ENCODE measurements at places on chromosomes 2 and 18. TPM values are rescaled to one million over a fixed set of nuclear protein-coding genes. Genes with fewer than 3 reads are reported as not detected.

Gene MROH2A
- under 0.01 TPM for total RNA-seq

Gene DPP10
- total RNA-seq, result 97.8 TPM

Gene SERPINB10
- 0.46 TPM for total RNA-seq

Gene C1QL2
- total RNA-seq, result 2.3 TPM

Gene COL4A4
- 2.1 TPM for total RNA-seq

Gene FRZB
- 5.5 TPM for total RNA-seq

All from diencephalon (tissue), 1 donor.